ENCODE measurements at places on chromosomes 16 and 17.

- DNase-seq = no peak
These were observed 2.7 kb upstream of the CORO1A start for GRCh38 chr16:30180741-30181140.

DNA sequence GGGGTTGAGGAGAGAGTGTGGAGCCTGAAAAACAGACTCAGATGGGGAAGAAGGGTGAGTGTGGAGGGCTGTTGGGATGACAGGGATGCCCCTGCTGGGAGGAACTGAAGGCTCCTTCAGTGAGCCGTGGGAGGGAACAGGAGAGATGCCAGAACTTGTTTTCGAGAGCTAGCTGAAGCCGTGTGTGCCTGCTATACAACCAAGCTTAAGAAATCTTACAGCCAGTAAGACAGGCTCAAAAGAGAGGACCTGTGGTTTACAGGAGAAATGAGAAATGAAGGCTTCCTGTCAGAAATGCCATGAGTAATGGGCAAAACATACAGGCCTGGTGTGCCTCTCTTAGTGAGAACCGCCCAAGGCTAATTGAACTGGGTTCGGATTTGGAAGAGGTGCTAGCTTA, 99.6 kb downstream of the SPACA3 start:
- DNase-seq = no peak

GRCh38 chr17:71117466-71117865, 948.1 kb downstream of the KCNJ2 start:
- DNase-seq = no peak

- no peak for DNase-seq
These were observed 47.0 kb downstream of the TMC6 start for GRCh38 chr17:78081551-78081950.

GRCh38 chr17:8724451-8724850, 20.2 kb downstream of the CCDC42 start:
- DNase-seq = no peak

DNA sequence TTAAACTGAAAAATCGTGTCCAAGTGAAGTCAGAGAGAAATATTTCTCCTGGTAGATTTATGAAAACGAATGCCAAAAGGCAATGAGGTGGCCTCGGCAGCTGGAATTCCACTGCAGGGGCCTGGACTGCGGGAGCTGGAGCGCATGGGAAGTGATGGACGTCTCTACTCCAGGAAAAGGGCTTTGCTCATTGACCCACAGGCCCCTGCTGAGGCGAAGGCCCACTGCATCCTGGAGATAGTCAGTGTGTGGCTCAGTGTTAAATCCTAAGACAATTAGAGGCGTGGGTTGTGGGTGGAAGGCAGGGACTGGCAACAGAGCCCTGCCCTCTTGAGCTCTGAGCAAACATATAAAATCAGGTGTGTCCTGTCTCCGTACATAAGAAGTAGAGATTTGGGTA, 191.4 kb downstream of the SLC39A11 start:
- DNase-seq = no peak

DNA sequence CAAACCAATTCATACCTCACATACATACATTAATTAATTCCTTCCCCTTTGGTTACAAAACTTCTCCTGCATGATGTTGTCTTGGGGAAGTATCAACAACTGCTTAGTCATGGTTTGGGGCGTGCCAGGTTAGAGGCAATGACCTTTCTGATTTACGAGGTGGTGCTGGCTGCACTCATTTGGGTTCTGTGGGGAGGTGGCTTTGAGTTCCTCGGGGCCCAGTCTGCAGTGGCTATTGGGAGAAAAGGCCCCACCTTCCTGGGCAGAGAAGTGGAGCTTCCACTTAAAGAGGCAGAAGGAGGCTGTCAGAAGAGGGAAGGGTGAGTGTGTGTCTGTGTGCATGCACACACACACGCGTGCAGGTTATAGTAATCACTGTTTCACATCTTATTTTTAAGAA, 10.2 kb upstream of the ETV4 start:
- DNase-seq = no peak

DNA sequence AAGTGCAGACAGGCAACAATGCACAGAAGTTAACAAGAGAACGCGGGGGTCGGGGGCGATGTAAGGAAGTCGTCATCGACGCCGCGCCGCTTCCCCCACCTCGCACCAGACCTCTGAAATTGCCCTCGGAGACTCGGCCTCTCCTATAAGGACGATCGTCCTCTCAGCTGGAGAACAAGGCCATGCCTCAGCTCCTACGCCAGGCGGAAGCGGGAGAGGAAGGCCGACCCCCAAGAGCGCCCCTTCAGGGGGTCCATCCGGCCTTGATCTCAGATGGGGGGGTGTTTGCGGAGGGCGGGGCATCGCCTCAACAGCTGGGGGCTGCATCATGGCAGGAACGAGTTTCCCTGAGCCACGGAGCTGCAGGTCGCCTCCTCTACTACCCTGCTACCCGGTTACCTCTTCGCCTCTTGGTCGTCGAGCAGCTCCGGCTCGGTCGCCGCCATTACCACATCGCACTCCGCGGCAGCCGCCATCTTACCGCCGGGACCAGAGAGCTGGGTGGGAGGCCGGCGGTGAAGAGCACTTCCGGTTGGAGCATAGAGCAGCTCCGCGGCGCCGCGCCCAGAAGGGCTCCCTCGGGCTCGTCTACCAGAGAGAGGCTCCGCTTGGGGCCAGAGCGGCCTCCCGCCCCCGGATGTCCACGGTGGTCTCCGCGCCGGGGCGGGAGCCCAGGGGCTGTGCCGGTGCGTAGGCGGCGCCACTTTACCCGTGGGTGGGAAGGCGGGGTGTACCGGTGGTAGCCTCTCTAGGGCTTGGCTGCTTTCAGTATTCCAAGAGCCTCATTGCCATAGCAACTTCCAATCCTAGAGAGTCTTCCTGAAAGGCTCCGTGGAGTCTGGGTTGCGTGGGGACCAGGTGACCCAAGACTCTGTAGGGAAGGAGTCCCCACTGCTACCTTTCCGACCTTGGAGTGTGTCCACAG, at the start of gene DNAJC7:
Gene DNAJC7 (minus strand): TSS at position 499 of the 925 bp plus-strand sequence. CDS start 23 bp downstream, at position 476.
- DNase-seq = no peak
